ENCODE measurements at places on chromosomes 16 and 17. TPM values are rescaled to one million over a fixed set of nuclear protein-coding genes. Genes with fewer than 3 reads are reported as not detected.

DNA sequence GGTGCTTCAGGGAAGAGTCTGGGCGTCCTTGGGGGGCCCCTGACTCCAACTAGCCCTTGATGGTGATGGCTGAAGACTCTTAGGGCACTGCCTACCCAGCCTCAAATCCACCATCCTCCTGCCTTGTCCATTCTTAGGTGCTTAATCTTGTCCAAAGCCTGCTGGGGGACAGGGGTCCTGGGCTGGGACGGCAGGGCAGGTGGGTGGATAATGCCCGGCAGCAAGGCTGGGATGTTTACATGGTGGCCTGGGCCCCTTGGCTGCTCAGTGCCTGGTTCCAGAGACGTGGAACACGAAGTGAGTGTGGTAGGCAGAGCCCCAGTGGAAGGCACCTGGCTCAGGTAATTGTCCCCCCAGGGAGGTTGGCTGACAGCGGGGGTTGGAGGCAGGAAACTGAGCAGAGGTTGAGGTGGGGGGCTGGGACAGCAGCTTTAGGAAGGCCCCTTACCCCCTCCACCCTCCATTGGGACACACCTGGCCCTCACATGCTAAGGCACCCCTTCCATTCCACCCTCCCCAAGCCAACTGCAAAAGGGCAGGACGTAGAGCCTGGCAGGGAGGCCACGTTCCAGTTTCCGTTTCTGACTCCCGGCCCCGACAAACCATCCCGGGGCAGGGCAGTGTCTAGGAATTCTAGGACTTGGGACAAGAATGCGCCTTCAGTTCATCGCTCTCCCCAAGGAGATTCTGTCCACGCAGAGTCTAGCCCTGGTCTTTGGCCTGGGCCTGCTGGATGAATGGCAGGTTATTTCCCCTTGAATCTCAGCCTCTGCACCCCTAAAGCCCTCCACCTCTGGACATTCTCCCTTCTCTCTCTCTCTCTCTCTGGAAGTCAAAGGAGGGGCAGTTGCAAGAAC lies 1.9 kb downstream of the FOXJ1 start:
- DNase-seq = no peak

- DNase-seq = no peak
Measured at GRCh38 chr17:44593156-44593555, 35.9 kb downstream of the FZD2 start.

DNA sequence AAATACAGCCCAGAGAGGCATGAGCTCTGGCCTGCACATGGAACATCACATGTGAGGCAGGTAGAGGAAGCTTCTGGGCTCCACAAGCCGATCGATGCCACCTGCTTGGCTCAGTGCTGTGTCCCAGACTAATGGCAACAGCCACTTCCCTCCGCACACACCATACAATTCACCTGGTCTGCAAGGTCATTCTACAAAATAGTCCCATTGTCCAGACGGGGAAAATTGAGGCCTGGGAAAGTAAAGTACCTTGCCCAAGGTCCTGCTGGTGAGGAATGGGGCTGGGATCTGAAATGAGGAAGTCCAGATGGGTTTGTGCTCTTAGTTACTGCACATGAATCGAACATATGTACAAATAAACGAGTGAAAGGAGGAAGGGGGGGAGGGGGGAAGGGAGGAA lies 88.0 kb downstream of the LITAF start:
- no peak for DNase-seq

DNA sequence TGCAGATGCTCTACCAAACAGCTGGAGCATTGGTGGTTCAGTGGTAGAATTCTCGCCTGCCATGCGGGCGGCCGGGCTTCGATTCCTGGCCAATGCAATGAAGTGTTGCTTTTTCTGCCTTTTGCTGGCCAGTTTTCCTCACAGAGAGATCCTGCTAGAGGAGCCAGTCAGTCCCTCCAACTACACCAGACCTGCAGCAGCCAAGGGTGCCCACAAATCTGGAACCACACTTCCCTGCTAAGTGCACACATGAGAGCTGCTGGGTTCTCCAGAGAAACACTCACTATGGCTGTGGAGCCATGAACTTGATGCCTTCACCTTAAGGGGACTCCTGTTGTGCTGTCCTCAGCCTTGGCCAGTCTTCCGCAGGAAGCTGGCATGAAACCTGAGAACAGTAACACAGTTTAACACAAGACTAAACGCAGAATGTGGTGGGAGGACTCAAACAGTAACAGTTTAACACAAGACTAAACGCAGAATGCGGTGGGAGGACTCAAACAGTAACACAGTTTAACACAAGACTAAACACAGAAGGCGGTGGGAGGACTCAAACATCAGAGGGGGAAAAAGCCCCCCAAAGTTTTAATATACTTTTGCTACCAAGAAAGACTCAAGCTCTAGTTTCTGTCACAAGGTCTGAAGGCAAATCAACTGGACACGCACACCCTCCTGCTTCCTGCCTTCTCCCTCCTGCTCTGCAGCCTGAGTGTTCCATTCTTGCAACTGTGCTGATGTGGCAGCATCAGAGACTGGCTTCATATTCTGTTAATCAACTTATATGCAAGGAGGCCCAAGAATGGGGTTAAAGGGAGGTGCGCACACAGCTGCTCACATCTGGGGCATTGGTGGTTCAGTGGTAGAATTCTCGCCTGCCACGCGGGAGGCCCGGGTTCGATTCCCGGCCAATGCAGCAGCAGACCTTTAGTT lies 12.0 kb downstream of the VAC14 start:
- DNase-seq = no peak

DNA sequence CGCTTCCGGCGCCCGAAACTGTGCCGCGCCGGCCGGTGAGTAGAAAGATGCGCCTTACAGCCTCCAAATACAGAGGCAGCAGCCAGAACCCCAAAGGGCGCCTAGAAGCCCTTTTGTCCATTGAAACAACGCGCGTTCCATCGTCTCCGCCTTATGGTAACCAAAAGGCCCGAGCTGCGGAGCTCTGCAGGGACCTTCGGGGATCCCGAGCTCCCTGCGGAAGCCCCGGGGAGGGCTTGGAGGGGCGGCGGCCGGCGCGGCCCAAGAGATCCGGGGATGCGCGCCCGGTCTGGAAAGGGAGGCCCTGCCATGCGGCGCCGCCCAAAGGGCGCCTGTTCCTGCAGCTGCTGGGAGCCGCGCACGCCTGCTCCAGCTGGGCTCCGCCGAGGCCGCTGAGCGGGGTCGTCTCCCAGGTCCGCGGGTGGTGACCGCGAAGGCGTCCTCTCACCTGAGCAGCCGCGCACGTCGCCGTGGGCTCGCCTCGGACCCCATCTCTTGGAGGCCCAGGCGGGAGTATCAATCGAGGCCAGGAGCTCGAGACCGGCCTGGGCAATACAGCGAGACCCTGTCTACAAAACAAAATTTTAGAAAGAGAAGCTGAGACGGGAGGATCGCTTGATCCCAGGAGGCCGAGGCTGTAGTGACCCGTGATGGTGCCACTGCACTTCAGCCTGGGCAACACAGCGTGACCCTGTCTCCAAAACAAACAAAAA lies 742 bp upstream of the FBXO31 start:
- peak; percentile 64 for DNase-seq

DNA sequence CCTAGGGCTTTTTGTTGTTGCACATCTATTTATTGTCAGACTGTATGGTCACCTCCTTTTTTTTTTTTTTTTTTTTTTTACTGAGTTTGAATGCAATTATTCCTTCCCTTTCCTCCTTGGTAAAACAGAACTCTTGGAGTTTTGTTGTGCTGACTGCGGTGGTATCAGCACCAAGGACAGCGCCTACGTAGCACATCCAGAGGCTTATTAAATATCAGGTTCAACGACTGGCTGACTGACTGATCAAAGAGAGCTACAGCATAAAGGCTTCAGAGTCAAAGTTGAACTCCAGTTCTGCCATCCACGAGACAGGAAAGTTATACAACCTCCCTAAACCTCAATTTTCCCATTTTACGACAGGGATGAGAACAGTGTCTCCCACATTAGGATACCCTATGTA lies 86.1 kb upstream of the RBFOX1 start:
- no peak for DNase-seq

DNA sequence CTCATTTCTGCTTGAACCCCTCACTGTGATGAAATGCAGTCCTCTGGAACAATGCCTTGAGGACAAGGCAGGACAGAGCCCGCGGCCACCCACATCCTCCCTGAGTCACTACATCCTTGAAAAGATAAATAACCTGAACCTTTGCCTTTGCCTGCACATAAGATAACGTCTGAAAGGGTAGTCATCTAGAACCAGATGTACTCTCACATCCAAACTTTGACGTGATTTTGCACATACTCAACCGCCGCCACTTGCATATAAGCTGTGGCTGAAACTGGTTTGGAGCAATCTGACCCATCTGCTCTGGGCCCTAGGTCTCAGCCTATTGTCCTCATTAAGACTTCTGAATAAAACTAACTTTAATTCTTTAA lies 252.1 kb downstream of the PHKB start:
- DNase-seq = no peak

DNA sequence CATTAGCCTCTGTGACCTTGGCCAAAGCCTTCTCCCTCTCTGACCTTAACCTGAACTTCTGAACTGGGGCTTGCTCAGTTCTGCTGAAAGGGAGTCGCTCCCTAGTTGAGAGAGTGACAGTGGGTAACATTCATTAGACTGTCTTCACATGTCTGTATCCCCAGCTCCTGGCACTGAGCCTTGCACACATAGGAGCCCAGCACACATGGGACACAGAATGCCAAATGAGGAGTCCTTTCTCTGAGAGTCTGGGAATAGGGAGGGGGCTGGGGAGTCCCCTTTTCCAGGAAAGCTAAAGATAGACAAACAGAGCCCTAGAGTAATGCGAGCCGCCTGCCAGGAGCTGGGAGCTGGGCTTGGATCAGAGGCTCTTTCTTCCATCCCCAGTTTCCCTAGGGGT lies 2.5 kb downstream of the TAC4 start:
- peak; percentile 80 for DNase-seq

- DNase-seq = peak; percentile 43
Measured at GRCh38 chr16:55035029-55035428, 104.4 kb downstream of the IRX5 start.

- DNase-seq = no peak
Measured at GRCh38 chr16:50298075-50298460, 31.7 kb downstream of the ADCY7 start.

DNA sequence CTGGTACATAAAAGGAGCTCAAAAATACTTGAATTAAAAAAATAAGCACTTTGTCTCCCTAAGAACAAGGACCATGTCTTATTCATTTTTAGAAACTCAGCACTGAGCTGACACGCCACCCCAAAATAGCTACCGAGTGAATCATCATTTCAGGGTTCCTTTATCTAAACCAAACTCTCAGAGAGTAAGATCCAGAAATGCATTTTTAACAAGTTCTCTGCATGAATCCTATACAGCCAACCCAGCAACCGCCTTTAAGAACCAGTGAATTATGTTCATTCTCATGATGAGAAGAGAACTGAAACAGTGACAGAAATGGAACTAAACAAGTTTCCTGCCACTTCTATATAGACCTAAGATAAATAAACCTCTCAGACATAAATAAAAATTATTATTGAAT lies 8.7 kb downstream of the C16orf87 start:
- no peak for DNase-seq

DNA sequence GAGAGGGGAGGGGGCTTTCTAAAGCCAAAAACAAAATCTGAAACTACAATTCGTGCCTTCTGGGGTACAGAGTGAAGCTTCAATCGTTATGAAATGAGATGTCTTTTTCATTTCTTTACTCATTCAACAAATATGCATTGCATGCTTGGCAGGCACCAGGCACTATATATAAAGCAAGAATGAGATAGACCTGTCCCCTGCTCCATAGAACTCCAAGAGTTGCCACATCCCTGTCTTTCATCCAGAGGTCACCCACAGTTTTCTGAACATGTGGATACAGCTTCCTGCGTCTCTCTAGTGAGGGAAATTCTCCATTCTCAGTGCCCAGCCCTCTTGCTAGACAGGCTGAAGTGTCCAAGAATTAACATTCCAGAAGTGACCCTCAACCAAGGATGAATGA lies 343.2 kb upstream of the MAF start:
- DNase-seq = no peak

GRCh38 chr17:29760279-29761039 lies 137.7 kb upstream of the CORO6 start:
- DNase-seq = no peak

GRCh38 chr16:75065149-75065505 lies 51.5 kb downstream of the LDHD start:
- DNase-seq = no peak

- no peak for DNase-seq
Measured at GRCh38 chr17:14693382-14693781, 392.5 kb downstream of the HS3ST3B1 start.

GRCh38 chr16:88387941-88388627 lies 5.3 kb downstream of the ZNF469 start:
- DNase-seq = no peak

DNA sequence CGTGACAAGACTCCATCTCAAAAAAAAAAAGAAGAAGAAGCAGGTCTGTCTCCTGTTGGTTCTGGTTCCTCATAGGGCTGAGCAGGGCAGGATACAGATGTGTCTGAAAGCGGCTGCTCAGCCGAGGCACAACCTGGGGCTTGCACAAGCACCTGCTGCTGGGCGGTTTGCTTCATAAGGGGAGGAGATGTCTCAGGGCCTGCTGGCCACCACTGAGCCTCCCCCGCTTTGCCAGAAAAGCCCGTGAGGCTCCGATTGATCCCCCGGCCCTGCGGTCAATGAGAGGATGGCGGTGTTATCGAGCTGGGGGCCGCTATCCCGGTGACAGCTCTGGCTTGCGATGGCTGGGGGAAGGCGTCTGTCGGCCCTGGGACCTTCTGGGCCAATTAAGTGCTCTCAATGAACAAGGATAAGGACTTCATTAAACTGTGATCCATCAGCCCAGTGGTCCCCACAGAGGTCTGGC lies 162.0 kb downstream of the SDK2 start:
- DNase-seq = no peak

DNA sequence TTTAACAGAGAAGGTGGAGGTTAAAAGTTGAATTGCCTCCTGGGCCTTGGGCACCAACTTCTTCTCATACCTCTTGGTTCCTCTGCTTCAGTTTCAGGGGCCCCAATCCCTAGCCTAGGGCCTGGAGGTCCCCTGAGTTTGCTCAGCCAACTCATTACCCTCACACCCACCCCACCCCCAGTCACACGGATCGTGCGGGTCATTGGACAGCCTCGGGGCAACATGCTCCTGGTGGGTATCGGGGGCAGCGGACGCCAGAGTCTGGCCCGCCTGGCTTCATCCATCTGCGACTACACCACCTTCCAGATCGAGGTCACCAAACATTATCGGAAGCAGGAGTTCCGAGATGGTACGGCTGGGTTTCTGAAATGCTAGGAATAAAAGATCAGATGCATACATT lies 36.0 kb upstream of the KDM6B start:
- no peak for DNase-seq

- DNase-seq = no peak
Measured at GRCh38 chr17:14168582-14168981, 68.1 kb downstream of the CDRT15 start.

GRCh38 chr16:23369416-23369815 lies 67.3 kb downstream of the SCNN1B start:
- no peak for DNase-seq

- DNase-seq = no peak
Measured at GRCh38 chr16:74773446-74774222, 986 bp downstream of the FA2H start.

GRCh38 chr17:73342541-73343167 lies 30.9 kb upstream of the CDC42EP4 start:
- no peak for DNase-seq

Gene GAS7
- 65.1 TPM for total RNA-seq

Gene CRHR1
- total RNA-seq = not detected

Gene SDR42E2
- total RNA-seq = not detected

Gene CCL3
- total RNA-seq = 0.77 TPM

Gene HSPB9
- total RNA-seq = not detected

Gene MIEN1
- total RNA-seq = 53.3 TPM

Gene KCNAB3
- total RNA-seq = not detected

Gene GDPD3
- 2.4 TPM for total RNA-seq

Gene NPIPA2
- 1.7 TPM for total RNA-seq

Gene MILR1
- 2.4 TPM for total RNA-seq

Gene MEOX1
- 23.9 TPM for total RNA-seq

Gene CHD3
- 8.7 TPM for total RNA-seq

Gene CLEC18A
- 0.17 TPM for total RNA-seq

Gene MPO
- not detected for total RNA-seq

Data from heart left ventricle (tissue), 16 donors.